Sigmoid colon (tissue), 7 donors: ENCODE measurements at places on chromosomes 5 and 9. TPM values are rescaled to one million over a fixed set of nuclear protein-coding genes. Genes with fewer than 3 reads are reported as not detected.

- no peak for DNase-seq
- H3K4me1 ChIP-seq, result peaks cover 9% of the 10 kb centered on the region
Measured at GRCh38 chr9:127319366-127320114, 55.0 kb downstream of the GARNL3 start.

DNA sequence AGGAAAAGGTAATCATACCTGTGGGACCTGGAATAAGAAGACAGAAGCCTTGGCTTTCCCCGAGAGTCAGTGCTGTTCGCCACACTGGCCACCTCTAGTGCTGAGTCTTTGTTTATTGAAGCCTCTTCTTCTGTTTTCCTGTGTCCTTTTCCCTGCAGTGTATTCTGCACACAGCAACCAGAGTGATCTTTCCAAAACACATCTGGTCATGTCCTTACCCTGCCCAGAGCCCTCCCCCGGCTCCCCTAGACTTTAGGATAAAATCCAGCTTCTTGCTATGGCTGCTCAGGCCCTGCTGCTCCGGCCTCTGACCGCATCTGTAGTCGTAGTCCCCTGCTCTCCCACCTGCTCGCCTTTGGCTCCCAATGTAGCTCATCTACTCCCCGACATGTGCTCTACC lies 28.3 kb downstream of the GALNT10 start:
- H3K4me3 ChIP-seq, result no peak overlapping the region
- no peak overlapping the region for H3K27ac ChIP-seq
- H3K4me1 ChIP-seq, result no peaks in the 10 kb centered on the region

DNA sequence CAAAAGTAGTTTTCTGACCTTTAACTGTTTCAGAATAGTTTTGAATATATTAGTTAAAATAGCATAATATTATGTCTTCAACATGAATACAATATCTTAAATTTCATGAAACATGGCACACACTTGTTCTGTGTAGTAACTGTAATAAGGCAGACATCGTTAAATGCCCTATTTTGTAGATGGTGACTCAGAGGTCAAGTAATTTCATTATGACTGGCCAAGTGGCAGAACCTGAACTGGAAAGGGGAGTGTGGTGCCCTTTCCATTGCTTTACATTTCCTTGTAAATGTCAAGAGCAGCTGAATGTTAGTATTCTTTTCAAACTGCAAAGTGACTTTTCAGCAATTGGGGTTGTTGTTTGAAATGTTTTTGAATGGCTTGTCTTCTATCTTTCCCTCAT lies 201.2 kb upstream of the CDKN2B start:
- no peaks in the 10 kb centered on the region for H3K27me3 ChIP-seq
- no peak for DNase-seq
- H3K4me1 ChIP-seq, result peaks cover 6% of the 10 kb centered on the region
- H3K27ac ChIP-seq, result no peak overlapping the region
- no peaks in the 10 kb centered on the region for H3K36me3 ChIP-seq

DNA sequence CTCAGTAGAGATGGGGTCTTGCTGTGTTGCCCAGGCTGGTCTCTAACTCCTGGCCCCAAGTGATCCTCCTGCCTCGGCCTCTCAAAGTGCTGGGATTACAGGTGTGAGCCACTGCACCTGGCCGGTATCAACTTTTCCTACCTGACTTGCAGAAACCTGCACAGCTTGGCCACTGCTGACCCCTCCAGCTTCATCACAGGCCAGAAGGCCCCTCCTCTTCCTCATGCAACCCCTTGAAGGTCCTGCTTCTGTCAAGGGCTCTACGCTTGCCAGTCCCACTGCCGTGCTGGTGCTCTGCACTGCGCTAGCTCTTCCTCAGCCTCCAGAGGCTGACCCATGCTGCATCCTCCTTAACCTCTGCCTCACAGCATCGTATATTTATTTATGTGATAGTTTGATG lies 32.5 kb upstream of the RNU6ATAC start:
- H3K36me3 ChIP-seq, result no peaks in the 10 kb centered on the region
- no peaks in the 10 kb centered on the region for H3K4me1 ChIP-seq
- no peak overlapping the region for H3K27ac ChIP-seq
- no peaks in the 10 kb centered on the region for H3K27me3 ChIP-seq

GRCh38 chr9:112699230-112699629 lies 18.7 kb downstream of the INIP start:
- no peaks in the 10 kb centered on the region for H3K27me3 ChIP-seq
- no peak for DNase-seq
- no peaks in the 10 kb centered on the region for H3K36me3 ChIP-seq
- no peak overlapping the region for H3K27ac ChIP-seq
- no peaks in the 10 kb centered on the region for H3K4me1 ChIP-seq

DNA sequence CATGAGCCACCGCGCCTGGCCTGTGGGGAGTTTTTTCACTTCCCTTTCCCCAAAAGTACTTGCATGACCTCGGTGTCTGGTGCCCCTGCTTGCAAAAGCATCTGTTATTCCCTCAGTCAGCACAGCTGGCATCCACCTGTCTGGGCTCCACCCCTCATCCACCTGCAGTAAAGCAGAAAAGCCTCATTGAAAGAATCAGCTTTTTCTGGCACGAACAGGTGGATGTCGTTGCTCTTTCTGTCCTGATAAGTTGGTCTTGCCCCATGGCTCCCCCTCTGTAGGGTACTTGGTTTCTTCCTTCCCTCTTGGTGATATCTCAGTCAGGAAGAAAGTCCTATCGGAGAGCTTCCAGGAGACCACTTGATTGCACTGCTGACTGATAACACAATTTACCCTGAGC lies 37.4 kb downstream of the WWC1 start:
- H3K36me3 ChIP-seq, result no peaks in the 10 kb centered on the region
- no peak for DNase-seq
- no peaks in the 10 kb centered on the region for H3K4me1 ChIP-seq
- H3K4me3 ChIP-seq, result no peak overlapping the region

NFIB gene
- 45.3 TPM for total RNA-seq

GADD45G gene
- total RNA-seq, result 5.7 TPM
